ENCODE measurements at places on chromosomes 3 and 15.

- DNase-seq: no peak
Observed at GRCh38 chr15:33191591-33191990, 2.9 kb downstream of the FMN1 start.

DNA sequence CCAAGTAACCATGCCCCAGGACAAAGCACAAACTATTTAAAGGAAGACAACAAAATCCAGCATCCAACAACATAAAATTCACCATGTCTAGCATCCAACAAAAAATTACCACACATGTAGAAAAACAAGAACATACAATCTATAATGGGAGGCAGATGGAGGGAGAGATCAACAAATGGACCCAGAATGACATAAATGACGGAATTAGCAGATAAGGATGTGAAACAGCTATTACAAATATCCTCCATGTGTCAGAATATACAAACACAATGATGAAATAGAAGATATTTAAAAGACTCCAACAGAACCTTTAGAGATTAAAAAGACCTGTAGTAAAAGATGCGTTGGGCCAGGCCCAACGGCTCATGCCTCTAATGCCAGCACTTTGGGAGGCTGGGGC lies 10.8 kb downstream of the LYSMD4 start:
- DNase-seq: no peak

DNA sequence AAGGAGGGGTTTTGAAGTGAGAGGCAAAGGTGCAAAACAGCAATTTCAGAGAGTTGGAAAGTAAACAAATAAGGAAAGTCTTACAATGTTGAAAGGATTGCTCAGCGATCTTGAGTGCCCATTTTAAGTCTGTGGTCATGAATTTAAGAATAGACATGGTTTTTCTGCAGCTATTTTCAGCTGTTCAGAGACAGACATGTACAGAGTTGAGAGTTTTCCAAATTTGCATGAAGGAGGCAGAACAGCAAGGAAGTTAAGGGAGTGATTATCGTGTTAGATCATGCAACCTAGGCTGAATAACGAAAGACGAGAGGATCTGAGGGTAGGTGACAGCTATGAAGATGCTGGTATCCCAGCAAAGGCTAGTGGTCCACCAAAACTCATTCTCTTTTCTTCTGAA lies 37.2 kb downstream of the DET1 start:
- no peak for DNase-seq

- DNase-seq: no peak
Observed at GRCh38 chr3:139093840-139094239, 49.1 kb upstream of the PRR23C start.

- DNase-seq: no peak
Observed at GRCh38 chr15:79610021-79610420, 177.9 kb downstream of the MINAR1 start.

GRCh38 chr3:96449346-96449745 lies 365.0 kb upstream of the EPHA6 start:
- peak; percentile 52 for DNase-seq

- no peak for DNase-seq
Observed at GRCh38 chr3:124056846-124057245, 64.9 kb upstream of the ROPN1 start.

DNA sequence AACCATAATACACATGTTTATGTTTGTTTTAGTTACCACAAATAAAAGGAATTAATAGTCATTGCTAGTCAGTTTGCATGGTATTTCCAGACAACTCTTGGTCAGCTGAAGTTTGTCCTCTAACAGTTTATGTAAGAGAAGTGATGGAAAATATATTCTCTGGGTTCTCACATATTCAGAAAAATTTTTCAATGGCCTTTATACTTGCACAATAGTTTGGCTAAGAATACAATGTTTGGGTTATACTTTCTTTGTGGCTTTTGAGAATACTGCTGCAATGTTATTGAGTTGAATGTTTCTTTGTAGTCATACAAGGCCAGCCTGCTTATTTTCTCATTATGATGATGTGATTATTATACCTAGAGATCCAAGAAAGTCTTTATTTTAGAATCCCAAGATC lies 133.9 kb downstream of the RAP2B start:
- DNase-seq: no peak

All from SHP77 (cell line).